ENCODE measurements at places on chromosomes 1 and 21.

DNA sequence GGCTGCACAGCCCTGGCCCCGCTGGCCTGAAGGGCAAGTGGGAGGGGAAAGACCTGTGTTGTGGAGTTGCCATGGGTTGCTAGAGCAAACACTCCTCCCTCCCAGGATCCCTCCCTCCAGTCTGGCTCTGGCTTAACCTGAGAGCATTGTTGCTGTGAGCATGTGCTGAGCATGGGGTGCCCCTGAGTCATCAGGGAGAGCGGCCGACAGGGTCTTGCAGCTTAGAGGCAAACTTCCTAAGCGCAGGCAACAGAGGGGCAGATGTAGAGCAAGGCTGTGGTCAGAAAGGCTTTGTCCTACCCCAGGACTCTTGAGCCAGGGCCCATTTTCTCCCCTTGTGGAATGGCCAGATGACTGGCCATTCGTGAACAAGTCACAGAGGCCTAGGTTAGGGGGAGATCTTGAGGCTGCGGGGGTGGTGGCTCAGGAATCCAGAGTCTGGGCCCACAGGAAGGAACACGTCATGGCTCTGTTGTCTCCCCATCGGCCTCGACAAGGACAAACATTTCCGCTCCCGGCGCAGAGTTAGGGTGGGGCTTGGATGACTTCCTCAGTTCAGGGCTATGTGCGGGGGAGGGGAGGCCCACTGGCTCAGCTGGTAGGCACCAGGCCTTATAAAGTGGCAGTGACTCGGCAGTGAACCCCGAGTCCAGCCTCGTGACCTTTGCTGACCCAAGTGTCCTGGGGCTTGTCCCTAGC, 362 bp upstream of the DYNLT4 start:
- peak; percentile 97 for DNase-seq

DNA sequence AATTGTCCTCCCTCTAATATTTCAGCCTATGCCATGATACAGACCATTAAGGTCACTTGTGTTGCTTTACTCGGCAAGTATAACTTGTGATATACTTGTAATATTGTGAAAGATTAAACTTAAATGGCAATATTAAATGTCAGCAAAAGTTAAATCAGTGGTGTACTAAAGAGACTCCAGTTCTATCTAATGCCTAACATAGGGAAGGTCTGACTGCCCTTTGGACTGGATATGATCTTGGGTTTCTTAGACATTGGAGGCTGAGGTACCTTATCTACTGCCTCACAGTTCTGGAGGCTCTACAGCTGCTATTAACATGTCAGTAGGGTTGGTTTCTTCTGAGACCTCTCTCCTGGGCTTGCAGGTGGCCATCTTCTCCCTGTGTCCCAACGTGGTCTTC, 89.9 kb downstream of the MT1HL1 start:
- no peak for DNase-seq

DNA sequence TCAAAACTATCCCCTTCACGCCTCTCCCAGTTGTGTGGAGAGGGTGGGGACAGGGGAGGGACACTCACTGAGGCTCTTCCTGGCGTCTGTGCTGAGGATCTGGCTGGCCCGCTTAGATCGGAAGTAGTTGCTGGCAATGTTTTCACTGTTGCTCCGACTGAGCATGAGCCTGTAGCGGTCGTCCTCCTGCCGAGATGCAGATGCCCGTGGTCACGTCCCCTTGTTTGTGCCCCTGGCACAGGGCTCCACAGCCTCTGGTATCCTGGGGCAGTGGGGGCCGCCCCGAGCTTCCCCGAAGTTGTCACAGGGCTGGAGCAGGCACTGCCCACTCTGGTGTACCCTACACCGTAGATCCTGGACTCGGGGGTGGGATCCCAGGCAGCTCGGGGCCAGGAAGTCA, 5.0 kb upstream of the DDOST start:
- no peak for DNase-seq

- no peak for DNase-seq
These were observed 209.9 kb upstream of the CSF3R start for GRCh38 chr1:36692465-36693160.

- no peak for DNase-seq
These were observed 15.0 kb upstream of the ZMYM6 start for GRCh38 chr1:35046730-35047129.

GRCh38 chr1:245500546-245500945, 345.8 kb downstream of the KIF26B start:
- DNase-seq: no peak

DNA sequence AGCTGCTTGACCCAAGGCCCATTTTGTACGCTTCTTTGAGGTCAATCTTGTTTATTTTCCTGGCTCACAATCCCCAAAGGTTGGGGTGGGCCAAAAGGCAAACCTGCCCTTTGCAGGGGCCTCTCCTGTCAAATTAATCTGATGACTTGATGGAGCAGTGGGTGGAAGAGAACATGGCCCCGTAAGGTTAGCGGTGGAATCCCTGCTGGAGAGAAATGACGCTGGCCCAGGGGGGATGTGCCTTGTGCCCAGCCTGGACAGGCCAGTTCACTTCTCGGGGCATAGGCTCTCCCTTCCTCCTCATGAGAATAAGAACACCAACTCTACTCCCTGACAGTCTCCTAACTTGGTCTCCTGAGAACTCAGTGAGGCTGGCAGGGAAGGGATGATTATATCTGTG, 40.5 kb downstream of the C1orf198 start:
- DNase-seq: no peak

- DNase-seq: no peak
These were observed 16.3 kb downstream of the CLIC4 start for GRCh38 chr1:24761582-24761981.

DNA sequence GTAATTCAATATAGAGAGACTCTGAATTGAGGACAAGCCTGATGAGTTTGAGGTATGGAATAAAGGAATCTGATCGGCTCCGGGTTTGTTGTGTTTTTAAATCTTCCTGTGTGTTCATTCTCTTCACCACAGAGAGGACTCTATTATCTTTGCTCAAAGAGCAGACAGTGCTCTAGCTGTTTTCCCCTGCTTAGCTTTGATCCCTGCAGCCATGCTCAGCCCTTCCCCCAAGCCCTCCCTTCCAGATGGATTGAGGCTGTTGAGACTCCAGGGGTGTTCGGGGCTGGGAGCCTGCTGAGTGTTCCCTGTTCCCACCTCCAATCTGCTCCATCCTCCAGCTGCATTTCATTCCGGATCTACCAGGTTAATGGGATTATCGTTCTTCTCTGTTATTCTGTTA, 74.2 kb upstream of the CXADR start:
- DNase-seq: no peak

- DNase-seq: peak; percentile 56
These were observed 16.9 kb downstream of the SLC2A1 start for GRCh38 chr1:42941640-42942330.

- no peak for DNase-seq
These were observed 39.4 kb downstream of the ZP4 start for GRCh38 chr1:237851210-237851845.

GRCh38 chr1:234481771-234482170, 2.8 kb upstream of the TARBP1 start:
- no peak for DNase-seq

DNA sequence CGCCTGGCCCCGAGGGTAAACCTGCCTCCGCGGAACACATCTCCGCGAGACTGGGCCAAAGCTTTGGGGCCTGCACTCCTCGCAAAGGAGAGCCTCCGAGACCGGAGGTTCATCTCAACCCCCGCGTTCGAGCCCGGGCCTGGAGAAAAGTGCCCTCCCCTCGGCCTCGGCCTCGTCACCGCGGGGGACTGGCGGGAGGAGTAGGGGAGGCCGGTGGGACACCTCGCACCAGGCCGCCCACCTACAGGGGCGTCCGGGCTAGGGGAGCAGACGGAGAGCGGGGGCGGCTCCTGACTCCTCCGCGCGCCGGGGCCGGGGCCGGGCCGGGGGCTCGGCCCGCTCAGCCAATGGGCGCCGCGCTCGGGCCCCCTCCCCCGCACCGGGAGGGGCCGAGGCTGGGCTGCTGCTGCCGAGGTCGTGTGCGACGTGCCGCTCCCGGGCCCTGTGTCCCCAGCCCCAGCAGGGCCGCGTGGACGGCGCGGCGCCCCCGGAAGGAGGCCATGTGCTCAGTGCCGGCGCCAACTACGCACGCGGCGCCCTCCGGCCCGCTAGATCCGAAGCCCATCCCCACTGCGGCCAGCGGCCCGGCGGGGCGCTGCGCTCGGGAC, 684 bp downstream of the SLC2A1 start:
- DNase-seq: peak; percentile 59

- DNase-seq: peak; percentile 83
These were observed at the start of gene ADAM15 for GRCh38 chr1:155050560-155051341. Gene ADAM15, plus strand, starts transcription at chr1:155051316. Its CDS starts 71 bp downstream, at chr1:155051387.

DNA sequence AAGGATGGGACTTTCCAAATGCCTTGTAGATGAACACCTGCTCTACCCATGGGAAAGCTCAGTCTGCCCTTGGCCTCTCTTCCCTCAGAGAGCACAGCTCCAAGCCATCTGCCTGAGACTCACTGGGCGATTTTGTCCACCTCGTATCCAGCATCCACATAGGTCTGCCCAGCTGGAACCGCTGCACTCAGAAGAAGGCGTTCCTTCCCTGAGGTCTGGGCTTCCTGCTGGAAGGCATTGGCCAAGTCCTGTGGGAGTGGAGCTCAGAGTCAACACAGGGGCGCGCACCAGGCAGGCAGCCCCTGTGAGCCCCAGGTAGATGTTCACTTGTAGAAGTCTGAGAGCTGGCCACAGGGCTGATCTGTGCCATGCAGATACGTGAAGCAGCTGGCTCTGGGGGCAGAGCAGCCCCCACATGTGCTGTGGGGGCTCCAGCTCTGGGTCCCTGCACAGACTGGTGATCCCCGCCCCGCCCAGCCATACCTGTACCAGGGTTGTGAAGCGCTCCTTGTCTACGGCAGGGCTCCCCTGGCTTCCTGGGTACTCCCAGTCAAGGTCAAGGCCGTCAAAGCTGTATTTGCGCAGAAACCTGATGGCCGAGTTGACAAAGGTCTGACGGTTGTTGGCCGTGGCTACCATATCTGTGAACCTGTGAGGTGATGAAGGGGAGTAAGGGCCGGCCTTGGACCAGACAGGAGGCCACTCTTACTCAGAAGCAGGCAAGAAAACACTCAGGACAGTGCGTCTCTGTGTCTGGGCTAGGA, 6.3 kb downstream of the CHIT1 start:
- no peak for DNase-seq

DNA sequence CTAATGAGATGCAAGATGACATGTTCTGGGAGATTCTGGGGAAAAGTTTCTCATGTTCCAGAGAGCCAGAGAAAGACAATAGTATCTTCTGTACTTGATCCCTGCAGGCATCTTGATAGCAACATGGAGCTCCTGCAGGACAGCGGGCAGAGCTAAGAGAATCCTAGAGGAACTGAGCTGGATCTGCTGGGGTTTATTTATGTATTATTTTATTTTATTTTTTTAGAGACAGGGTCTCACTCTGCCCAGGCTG, 22.7 kb upstream of the SCAF4 start:
- no peak for DNase-seq

- no peak for DNase-seq
These were observed 66.4 kb downstream of the MARK1 start for GRCh38 chr1:220594356-220594755.

DNA sequence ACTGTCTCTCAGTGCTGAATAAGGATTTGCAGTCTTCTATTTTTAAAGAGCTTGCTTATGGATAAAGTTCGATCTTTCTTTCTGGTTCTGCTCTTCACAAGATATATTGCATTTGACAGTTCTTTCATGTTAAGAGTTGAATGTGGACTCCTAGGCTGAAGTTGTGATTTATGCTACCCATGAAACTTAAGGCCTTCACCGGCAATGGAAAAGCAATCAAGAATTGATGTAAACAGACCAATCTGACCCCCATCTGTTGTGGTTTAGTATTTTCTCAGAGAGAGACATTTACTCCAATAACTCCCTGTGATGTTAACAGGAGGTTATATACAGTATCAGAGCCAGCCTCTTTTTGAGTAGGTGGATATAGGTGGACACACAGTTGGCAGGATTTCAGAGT, 165.8 kb downstream of the PAPPA2 start:
- DNase-seq: no peak

DNA sequence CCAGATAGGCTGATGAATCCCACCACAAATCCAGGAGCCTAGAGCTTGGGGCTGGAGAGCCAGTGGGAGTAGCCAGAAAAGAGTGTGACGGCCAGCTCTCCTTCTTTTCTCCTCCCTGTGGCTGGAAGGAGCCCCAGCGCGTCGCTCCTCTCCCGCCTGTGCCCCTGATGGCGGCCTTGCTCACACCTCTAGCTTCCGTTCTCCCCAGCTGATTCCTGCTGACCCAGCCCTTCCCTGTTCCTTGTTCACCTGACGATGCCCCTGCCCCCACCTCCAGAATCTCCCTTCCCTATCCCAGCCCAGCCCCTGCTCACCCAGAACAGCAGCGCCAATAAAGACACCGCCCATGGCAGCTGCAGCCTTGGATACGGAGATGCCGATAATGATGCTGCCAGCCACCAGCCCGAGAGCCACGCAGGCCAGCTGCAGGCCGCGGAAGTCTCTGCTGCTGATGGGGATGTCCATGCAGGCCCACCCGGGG, 656 bp downstream of the KNCN start:
- DNase-seq: no peak

DNA sequence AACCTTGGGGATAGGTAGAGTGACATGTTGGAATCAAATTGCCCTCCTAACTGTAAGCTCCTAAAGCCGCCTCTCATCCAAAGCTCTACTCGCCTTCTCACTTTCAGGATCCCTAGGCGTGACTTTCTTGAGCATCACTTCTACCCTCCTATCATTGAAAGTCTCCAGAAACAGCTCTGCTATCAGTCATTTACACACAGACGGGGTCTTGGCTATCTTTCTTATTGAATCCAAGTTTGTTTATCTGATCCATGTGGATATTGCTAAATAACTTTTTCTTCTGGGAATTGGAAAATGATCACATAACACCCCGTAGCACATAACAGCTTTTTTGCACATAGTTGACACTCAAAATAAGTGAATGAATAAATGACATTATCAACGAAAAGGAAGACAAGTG, 216.4 kb upstream of the KIAA0040 start:
- DNase-seq: no peak

DNA sequence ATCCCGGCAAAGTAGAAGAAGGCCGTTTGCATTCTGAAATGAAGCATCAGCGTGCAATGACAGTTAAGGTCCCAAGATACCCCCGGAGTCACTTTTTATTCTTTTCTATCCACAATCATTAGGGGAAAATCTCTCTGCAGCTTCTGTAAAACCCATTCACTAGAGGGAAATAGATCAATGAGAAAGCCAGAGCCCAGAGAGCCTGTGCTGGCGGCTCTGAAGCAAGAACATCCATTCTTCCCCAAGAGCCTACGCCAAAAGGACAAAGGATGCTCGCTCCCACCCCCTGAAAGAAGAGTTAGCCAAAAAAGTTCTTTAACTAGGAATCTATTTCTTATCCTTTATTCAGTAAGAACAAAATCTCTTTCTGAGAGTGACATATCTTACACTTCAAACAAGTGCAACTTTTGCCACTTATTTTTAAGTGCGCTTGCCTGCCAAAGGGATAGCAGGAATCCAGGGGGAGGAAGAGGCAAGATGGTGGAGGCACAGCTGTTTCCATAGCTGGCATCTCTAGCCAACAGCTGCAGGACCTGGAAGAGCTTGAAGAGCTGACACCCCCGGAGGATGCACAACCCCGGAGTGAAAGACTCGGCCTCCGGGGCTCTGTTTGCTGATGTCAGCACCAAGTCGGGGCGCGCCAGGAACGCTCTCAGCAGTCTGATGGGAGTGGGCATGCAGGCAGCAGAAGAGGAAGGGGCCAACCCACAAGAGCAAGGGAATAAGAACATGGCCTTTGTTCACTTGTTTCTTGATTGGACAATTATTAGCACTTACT, 68.7 kb downstream of the KCNN3 start:
- DNase-seq: no peak
